ENCODE measurements at places on chromosomes 1 and 21.

GRCh38 chr1:228376262-228376628 lies 30.4 kb downstream of the TRIM11 start:
- no peak for DNase-seq

GRCh38 chr1:101220906-101221305 lies 15.9 kb upstream of the S1PR1 start:
- no peak for DNase-seq

- DNase-seq: no peak
Measured at GRCh38 chr1:38265293-38266196, 219.0 kb upstream of the POU3F1 start.

- DNase-seq: no peak
Measured at GRCh38 chr1:168506204-168506819, 37.5 kb downstream of the XCL2 start.

- DNase-seq: no peak
Measured at GRCh38 chr1:223833948-223834347, 11.8 kb downstream of the TP53BP2 start.

DNA sequence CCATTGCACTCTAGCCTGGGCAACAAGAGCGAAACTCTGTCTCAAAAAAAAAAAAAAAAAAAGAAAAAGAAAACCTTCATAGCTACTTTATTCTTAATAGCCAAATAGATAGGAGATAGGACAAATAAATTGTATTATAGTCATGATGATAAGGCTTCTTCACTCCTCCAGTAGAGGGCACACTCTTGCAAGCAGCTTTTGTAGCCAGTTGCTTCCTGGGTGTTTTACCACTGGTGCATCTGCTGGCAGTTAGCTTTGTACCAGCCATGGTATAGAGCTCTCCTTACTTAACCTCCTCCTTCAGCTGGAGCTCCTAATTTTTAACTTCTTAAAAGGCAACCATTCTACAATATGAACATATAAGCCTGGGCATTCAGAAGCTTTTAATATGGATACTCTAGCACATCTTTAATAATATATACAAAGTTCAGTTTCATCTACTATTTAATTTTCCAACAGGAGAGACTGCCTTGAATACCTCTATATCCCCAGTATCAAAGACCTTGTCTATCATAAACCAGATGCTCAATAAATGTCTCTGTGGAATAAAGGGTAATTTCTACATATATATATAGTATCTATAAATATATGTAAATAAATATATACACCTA lies 35.8 kb downstream of the EVI5 start:
- DNase-seq: no peak

DNA sequence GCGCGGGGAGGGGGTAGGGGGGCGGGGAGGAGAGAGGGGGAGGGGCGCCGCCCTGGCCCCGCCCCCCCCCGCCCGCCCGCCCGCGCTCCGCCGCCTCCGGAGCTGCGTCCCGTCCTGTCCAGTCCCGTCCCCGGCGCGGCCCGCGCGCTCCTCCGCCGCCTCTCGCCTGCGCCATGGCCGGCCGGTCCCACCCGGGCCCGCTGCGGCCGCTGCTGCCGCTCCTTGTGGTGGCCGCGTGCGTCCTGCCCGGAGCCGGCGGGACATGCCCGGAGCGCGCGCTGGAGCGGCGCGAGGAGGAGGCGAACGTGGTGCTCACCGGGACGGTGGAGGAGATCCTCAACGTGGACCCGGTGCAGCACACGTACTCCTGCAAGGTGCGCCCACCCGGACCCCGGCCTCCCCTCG lies at the start of gene AGRN:
Gene AGRN, plus strand, starts transcription at position 121 of the 405 bp plus-strand sequence. Its CDS starts 53 bp downstream, at position 174.
- no peak for DNase-seq

DNA sequence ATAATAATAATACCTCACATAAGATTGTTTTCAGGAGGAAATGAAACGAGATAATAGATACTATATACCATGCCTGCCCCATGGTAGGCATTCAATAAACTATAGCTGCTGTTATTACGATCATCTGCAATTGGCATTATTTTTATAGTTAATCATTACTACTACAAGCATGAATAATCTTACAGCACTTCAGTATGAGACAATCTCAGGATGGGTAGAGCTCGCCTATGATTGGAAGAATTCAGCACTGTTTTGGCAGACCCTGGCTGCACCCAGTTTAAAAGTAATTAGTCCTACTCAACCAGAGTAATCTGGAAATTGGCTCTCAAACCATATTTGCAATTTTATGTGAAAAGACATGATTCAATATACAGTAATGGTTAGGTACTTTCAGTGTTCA lies 105.0 kb upstream of the DPYD start:
- no peak for DNase-seq

DNA sequence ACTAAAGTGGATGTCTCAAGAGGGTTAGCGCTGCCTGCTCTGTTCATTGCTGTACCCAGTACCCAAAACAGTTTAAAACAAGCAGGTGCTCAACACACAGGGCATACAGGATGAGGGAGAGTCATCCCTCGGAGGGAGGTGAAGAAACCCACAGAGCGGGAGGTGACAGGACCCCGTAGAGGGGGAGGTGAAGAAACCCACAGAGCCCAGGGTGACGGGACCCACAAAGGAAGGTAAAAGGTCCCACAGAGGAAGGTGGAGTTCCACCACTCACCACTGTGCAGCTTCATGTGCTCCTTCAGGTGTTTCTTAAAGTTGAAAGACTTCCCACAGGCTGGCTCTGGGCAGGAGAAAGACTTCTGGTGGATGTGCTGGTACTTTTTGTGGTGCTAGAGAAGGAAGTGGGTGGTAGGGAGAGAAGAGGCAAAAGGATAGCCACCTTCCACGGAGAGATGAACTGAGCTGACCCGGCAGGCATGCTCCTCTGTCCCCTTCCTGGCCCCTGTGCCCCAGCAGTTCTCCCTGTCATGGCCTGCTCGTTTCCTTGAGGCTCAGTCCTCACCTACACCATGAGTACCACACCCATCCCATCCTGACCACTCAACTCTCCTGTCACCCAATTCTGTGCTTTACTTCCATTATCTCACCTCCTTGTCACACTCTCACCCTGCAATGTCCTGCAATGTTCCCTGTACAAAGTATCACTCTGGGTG lies 5.1 kb downstream of the ZNF692 start:
- DNase-seq: no peak

DNA sequence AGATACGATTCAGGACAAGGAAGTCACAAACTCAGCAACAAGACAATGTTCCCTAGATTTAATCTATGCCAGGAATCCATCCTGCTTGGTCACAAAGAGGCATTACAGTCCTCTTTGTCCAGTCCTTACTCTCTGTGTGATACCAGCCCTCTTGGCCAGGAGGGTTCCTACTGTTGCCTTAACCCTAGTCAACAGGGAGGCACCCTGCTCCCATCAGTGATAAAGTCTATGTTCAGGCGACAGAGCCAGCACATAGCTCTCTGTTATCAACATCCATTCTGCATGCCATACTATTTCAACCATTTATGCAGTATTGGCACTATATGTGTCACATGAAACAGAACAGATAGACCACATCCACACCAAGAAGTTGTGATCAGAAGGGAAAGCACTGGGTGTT lies 4.4 kb upstream of the NPL start:
- DNase-seq: no peak

- no peak for DNase-seq
Measured at GRCh38 chr1:23242414-23242813, 25.1 kb upstream of the HTR1D start.

GRCh38 chr1:88043834-88044233 lies 640.2 kb upstream of the PKN2 start:
- DNase-seq: no peak

DNA sequence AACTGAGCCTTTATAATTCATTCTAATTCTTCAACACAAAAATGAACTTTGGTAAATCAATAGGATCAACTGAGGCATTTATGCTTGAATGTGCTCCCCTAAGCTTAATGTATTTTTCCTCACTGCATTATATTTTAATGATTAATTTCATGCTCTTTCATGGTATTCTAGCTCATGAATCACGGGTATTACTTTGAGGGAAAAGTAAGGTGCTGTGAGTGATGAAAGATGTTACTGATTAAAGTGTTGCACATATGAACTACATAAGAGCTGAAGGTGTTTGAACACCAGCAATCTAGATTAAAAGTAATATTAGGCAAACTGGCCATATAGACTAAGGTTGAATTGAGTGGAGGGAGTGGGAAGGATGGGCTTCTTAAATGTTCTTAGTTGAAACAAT lies 1.9 kb downstream of the DPYD start:
- DNase-seq: no peak

GRCh38 chr1:169590932-169591331 lies 4.7 kb upstream of the F5 start:
- DNase-seq: no peak

DNA sequence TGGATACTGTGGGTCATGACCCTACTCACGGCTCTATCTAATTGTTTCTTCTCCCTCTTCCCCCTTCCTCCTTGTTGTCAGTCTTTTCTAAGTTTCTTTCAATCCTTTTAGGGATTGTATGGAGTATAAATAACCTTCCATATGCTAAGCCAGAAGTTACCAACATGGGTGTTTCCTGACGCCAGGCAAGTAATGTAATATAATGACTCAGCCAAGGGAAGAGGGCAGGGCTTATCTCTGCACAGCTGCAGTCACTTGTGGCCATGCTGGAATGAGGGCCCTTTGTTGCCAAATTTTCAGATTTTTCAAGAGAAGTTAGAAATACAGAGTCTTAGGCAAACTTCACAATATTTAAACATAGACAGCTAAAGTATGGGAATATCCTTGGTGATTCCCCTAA lies 194.6 kb downstream of the ST6GALNAC3 start:
- no peak for DNase-seq

GRCh38 chr21:29152916-29153315 lies 22.5 kb downstream of the MAP3K7CL start:
- no peak for DNase-seq

DNA sequence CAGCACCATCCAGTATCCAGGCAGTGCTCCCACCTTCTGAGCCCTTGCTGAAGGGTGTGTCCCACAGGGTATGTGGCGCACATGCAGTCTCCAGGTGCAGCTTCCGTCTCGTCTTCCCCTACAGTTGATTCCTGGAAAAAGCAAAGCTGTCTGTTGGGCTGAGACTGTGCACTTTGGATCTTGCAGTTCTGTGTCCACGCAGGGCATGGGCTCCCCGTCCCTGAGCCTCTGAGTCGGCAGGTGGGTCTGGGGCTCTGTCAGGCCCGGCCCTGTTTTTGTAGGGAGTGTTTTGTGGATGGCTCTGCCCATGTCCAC lies 32.8 kb downstream of the SNAP47 start:
- DNase-seq: no peak

DNA sequence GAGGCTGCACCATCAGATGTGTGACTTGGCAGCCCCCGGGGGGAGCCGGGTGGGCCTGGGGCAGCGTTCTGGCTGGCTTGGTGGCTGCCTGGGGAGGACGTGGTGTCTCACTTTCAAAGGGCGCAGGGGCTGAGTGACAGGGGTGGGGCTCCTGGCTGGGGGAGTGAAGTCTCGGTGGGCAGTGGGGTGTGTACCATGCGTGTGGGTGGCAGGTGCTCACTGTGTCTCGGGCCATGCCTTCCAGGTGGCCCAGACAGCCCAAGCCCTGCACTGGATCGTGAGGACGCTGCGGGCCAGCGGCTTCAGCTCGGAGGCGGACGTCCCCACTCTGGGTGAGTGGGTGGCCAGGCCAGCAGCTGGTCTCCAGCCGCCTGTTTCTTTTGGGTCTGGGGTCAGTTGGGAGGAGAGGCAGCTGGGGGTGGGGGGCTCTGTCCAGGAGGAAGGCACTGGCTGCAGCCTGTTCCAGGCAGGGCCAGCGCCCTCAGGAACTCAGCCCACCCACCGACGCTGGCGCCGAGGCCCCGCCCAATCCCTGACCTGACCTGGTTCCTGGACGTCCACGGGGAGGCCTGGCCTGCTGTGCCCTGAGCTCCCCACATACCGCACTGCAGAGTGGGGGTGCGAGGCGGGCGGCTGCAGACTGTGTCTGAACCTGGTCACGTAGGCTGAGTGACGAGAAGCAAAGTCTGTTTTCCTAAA lies 30.6 kb upstream of the LRRC3 start:
- DNase-seq: no peak

DNA sequence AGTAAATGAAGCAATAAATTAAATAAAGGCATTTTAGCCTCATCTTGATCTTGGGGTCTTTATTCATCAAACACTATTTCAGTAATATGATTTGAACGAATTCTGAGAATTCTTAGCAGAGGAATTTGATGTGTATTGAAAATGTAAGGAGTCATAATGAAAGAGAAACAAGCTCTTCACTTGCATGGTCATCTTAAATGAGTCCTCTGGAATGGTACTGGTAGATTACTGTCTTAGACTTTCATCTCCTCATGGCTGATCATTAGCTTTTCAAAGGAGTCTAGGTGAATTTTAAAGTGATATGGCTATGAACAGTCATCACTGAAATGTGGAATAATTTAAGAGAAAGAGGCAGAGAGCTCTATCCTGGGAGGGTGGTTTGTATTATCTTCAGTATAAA lies 30.0 kb downstream of the PRRC2C start:
- no peak for DNase-seq

GRCh38 chr1:94039871-94040569 lies 80.9 kb downstream of the ABCA4 start:
- no peak for DNase-seq

GRCh38 chr1:55035904-55036303 lies 3.4 kb upstream of the PCSK9 start:
- no peak for DNase-seq

- DNase-seq: no peak
Measured at GRCh38 chr1:201647094-201647493, 108.2 kb downstream of the NAV1 start.

GRCh38 chr1:111843177-111843576 lies 87.5 kb downstream of the DDX20 start:
- no peak for DNase-seq

DNA sequence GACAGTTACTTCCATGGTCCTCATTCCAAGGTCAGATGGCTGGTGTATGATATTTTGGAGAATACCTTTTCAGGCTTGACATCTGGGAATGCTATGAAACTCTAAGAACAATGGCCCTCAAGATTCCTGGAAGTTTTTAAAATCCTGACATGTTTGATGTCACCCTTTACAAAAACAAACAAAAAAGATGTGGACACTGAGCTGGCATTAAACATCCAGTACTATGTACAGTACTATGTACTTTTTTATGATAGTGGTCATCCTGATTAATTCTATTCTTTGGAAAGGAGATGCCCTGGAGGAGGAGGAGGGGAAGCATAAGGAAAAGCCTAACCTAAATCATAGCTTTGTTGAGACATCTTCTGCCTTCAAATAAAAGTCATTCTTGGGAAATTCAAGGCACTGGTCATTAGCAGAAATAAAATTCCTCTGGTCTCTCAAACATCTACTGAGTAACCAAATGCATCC lies 235.4 kb downstream of the HMCN1 start:
- no peak for DNase-seq

DNA sequence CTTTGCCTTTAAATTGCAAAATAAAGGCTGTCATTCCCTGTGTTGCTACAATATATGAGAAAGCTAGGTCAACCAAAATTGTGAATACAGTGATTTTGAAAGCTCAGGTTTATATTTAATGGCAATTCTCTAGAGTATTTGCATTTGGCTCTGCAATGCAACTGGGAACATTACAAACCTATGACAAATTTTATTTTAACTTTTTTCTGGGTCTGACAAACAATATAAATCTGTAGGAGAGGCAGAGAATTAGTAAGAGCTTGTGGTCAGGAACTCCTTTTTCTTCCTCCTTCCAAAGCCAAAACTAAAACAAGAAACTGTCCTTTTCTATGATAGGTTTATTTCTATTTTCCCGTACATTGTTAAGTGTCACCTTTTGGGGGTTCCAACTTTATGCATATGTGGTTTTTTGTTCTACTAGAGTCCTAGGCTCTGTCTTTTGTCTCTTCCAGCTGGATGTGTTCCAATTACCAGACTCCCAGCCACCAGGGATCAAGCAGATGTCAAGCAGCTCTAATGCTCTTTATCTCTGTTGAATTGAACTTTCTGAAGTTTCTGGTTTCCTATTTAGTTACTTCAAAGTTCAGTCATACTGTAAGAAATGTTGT lies 106.9 kb downstream of the ASH1L start:
- no peak for DNase-seq
